Psoas muscle (tissue), 8 donors: ENCODE measurements at places on chromosomes 5 and 9.
A peak's percentile ranks its signal among the peaks of the same experiment; 100 is the strongest.

DNA sequence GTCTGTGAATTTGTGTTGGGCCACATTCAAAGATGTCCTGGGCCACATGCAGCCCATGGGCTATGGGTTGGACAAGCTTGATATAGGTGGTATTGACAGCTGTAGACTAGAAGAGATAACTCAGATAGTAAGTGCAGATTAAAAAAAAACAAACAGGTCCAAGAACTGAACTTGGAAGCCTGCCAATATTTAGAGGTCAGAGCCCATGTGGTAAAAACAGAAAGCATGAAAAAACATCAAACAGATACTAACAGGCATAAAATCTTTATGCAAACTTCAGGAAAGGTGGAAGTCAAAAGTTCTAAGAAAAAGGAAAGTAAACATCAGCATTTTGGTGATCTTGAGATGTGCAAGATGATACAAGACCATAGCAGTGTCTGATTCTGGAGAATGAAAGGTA is 155.1 kb upstream of the NR4A3 start:
- no peak for DNase-seq

- no peak for DNase-seq
These were observed 56.0 kb upstream of the RARS1 start for GRCh38 chr5:168430296-168430695.

GRCh38 chr5:154101184-154101583 is 62.4 kb downstream of the MFAP3 start:
- no peak for DNase-seq

DNA sequence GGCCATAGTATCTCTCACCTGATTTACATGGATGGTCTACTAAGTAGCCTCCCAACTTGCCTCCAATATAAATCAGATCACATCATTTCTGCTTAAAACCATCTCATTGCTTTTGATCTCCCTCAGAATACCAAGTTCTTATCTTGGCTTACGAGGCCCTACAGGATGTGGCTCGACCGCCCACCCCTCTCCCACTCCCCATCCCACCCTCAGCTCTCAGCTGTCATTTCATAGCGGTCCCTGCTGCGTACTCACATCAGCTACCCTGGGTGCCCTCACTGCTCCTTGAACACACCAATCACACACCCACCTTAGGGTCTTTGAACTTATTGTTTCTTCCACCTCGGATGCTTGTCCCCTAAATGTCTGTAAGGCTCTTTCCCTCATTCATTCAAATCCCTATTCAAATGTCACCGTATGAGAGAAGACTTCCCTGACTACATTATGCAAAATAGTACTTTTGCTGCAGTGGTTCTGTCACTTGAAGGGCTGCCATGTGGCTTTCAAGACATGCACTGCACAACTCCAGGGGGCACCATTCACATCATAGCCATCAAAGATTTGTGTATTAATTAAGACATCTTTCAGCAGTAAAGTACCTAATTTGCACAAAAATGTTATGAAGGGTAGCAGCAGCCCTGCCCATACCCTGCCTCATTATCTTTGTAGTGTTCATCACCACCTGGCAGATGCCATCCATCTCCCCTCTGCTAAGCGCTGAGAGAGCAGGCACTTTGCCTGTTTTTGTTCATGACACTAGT is 171.1 kb downstream of the ENC1 start:
- DNase-seq, result no peak

DNA sequence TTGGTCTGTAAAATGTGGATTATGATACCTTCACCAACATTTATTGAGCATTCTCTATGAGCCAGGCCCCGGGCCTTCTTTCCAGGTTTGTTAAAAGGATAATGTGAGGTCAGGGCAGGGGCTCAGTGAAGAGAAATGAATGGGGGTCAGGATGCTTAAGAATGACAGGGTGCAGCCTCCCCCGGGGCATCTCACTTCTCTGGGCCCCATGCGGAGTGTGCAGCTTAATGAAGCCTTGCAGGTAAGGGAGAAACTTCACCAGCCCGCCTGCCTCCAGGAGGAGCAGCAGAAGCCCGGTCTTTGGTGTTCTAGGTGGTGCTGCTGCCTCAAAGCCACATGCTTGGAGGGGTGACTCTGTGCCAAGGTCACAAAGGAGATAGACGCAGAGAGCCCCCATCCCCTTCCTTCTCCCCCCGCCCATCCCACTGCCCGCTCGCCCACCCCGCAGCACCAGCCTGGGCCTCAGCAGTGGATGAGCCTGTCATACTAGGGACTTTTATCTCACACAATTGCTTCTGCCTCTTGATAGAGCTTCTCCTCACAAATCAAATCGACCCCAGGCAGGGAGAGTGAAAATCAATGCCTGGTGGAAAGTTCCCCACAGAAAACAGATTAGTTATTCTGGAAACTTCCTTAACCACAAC is 244.8 kb downstream of the PBX3 start:
- DNase-seq, result peak; percentile 20

DNA sequence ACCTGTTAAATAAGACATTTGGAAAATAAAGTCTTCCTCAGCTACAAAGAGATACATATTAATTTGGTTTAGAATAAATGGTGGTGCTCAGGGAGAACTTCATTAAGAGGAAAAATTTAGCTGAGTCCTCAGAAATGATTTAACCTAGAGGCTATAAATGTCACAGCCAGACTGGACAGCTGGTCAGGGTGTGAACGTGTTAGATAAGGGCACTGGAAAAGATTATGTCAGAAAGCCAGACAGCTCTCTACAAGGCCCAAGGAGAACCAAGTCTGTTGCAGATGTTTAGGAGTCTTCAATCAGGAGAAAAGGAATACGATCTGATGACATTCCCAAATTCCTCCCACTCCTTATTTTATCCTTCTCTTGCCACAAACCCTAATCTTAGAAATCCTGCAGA is 265.2 kb downstream of the MAT2B start:
- DNase-seq, result no peak

GRCh38 chr9:82418334-82418733 is 429.8 kb downstream of the SPATA31D1 start:
- DNase-seq, result no peak

DNA sequence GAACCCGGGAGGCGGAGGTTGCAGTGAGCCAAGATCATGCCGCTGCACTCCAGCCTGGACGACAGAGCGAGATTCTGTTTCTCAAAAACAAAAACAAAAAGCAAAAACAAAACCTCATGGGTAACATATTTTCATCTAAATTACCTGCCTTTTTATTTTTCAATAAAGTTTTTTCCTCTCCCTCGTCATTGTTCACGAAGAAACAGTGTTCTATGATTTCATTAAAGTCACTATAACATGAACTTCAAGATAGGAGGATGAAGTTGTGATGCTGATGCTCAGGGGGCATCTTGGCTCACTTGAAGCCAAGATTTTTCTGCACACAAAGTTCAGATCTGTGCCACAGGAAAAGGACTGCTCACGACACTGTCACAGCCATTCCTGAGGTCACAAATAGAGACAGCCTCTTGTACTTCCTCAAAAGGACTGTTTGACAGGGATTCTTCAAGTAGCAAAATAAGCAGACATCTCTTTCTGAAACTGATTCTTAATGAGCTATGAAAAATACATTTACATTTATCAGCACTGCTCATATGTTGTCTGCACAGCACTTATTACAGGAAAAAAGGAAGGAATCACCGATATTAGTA is 16.1 kb downstream of the NIPSNAP3B start:
- DNase-seq, result no peak

- DNase-seq, result no peak
These were observed 50.8 kb downstream of the PAPPA start for GRCh38 chr9:116204252-116204882.

DNA sequence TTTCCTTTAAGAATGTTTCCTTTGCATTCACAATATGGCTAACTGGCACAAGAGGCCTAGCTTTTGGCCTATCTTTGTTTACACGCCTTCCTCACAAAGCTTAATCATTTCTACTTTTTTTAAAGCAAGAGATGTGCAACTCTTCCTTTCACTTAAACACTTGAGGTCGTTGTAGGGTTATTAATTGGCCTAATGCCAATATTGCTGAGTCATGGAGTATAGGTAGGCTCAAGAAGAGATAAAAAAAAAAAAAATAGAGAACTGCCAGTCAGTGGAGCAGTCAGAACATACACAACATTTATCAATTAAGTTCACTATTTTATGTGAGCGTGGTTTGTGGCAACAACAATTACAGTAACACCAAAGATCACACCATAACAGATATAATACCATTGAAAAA is 5.9 kb downstream of the FKBP15 start:
- DNase-seq, result no peak

DNA sequence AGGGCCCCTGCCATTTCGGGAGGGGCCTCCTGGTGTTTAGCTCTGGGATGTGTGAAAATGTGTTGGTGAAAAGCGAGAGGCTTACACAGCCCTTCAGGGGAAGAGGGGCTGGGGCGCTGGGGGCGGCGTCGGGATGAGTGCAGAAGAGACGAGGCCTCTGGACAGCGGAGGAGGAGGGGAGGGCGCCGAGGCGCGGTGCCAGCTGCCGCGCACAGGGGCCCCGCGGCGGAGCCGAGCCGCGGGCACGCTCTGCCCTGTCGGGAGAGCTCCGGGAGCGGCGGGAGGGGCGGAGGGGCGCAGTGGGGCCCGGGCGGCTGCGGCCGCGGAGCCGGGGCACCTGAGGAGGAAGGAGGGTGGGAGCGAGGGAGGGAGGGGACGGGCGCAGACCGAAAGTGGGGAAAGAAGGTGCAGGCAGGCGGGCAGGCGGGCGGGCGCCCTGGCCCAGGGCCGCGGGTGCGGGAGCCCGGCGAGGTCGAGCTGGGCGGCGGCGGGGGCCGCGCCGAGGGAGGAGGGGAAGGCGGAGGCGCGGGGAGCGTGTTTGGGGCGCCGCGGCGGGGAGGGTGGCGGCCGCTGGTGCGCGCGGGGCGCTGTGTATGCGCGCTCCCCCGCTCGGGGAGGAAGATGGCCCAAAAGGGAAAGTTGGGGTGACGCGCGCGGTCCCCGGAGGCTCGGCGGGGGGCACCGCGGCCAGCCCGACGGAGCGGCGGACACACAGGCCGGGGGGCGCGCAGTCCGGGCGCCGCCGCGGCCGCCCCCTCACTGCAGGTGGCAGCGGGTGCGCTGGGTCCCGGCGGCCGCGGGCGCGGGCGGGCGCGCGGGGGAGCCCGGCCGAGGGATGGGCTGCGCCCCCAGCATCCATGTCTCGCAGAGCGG is at the start of gene PDE8B:
TSS of gene PDE8B (plus strand) at position 590 of the 873 bp plus-strand sequence. CDS start at position 836, 246 bp downstream.
- no peak for DNase-seq

GRCh38 chr9:37229455-37229854 is 109.1 kb downstream of the ZCCHC7 start:
- DNase-seq, result no peak

GRCh38 chr5:1204693-1205242 is 3.4 kb downstream of the SLC6A19 start:
- no peak for DNase-seq

DNA sequence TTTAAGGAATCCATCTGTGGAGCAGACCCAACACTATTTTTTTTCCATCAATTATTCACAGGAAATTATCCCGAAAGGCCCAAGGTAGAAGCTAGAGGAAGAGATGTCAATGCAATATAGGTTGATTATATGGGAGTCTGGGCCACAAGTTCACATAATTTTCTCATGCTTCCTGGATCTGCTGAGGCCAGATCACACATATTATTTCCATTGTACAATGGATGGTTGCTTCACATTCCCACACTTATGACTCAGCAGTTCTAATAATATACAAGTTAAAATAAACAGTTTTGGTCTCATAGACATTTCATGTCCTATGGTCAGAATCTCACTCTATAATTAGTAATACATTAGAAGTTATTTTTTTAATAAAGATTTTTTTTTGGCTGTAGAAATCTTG is 66.0 kb upstream of the PTPRD start:
- no peak for DNase-seq

- peak; percentile 95 for DNase-seq
These were observed 1.4 kb upstream of the CIZ1 start for GRCh38 chr9:128192601-128193371.

- DNase-seq, result no peak
These were observed 3.3 kb downstream of the HOMER1 start for GRCh38 chr5:79510638-79511037.

DNA sequence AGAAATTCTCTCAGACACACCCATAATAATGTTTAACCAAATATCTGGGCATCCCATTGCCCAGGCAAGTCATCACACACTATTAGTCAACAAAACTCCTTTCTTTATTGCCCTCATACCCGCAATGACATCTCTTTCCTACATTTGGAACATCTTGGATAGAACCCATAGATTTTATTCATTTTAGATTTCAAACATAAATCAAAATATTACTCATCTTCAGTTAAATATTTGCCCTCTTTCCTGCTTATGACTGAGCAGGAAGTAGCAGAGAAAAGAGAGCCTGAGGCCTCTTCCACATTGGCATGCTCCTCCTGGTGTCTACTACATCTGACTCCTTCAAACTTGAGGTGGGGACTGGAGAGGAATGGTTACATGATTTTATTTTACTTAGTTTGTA is 592.0 kb downstream of the CHSY3 start:
- no peak for DNase-seq

GRCh38 chr5:121834021-121834420 is 17.7 kb upstream of the FTMT start:
- DNase-seq, result no peak

DNA sequence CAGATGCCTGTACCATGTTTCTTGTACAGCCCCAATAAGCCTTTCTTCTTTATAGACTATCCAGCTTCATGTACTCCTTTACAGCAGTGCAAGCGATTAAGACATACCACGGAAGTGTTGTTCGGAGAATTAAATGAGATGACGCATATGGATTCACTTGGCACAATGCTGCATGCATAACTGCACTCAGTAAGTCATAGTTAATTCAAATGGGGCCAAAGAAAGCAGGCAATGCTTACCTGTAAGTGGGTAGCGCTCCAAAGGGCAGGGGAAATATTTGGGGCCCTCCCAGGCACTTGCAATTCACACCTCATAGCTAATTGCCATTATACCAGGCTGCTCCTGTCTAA is 7.7 kb upstream of the ADRA1B start:
- DNase-seq, result no peak

DNA sequence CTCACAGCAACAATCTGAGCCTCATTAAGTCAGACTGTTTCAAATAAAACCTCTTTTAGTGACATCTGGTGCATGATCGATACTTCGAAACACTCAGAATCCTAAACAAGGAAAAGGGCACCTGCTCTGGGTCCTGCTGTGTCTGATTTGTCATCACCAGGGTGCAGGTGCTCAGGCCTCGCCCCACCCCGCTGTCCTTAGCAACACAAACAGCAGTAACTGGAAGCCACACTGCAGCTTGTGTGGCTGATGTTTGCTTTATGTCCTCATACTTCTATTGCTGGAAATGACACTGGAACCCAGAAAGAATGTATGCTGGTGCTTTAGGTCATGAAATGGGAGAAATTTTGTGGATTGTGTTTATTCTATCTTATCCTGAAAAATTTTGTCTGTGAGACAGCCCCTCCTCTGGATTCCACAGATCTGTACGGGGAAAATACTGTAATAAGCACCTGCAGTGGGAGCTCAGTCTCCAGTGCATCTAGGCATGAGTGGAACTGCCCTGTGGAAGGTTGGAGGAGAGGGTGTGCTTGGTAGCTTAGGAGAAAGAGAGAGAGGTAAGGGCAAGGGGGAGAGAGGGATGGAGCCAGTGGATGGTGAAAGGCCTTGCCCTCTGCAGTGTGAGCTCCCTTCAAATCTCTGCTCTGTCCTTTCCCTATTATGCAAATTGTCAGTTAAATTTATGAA is 284.2 kb downstream of the SMARCA2 start:
- DNase-seq, result no peak
